Naive thymus-derived CD8-positive, alpha-beta T cell (primary cell): ENCODE measurements at places on chromosomes 7 and 10.

DNA sequence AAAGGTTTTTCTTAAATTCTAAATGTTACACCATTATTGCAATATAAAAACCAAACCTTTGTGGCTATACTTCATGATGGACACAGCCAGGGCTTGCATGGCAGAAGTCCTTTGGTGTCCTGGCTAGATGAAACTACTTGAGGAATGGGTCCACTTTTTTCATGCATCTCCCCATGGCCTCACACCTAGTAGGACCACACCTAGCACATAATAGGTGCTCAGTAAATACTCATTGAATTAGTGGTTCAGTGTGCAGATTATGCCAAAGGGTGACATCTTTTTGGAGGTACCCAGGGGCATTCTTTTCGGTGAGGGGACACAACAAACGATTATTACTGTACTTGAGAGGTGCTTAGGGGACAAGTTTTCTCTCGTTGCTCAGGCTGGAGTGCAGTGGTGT lies 20.7 kb upstream of the SRGN start:
- no peak for DNase-seq

- no peak for DNase-seq
Observed at GRCh38 chr7:29271319-29271658, 76.7 kb downstream of the CHN2 start.

DNA sequence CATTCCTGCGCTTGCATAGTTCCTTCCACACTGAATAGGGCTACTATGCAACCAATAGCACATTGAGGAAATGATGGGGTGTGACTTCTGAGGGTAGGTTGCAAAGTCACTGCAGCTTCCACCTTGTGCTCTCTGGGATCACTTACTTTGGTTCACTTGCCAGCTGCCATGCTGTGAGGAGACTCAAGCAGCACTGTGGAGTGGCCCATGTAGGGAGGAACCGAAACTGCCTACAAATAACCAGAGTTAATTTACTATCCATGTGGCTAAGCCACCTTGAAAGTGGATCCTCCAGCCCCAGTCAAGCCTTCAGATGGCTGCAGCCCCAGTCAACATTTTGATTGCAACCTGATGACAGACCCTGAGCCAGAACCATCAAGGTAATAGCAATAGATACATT lies 64.3 kb downstream of the FAM204A start:
- no peak for DNase-seq

GRCh38 chr10:71819441-71819861 lies 31.6 kb downstream of the PSAP start:
- DNase-seq, result no peak

DNA sequence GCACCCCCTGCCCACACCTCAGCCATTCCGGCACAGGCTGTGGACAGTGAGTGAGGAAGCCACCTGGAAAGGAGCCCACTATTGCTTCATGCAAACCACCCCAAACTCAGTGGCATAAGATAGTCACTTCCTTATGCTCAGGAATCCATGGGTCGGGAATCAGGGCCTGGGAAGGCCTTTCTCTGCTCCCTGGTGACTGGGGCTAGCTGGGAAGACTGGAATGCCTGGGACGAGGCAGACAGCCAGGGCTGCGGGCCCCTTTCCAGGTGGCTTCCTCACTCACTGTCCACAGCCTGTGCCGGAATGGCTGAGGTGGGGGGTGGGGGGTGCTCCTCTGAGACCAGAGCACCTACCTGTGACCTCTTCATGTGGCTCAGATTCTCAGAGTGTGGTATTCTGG lies 74.1 kb upstream of the GRB10 start:
- DNase-seq, result no peak

DNA sequence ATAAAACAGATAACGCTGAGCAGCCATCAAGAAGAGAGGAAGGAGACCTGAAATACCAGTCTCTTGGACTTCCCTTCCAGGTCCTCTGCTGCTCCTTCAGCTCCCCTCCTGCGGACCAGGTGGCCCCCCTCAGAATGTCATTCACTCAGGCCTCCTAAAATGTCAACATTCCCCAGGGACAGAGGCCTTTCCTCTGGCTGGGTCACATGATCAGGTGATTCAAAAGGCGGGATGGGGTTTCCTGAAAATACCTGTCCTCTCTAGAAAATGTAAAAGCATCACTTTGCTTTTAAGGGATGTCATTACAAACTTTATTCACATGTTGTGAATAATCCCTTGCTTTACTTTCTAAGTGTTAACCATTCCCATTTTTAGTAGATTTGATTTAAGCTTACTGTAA lies 311.1 kb downstream of the INHBA start:
- DNase-seq, result no peak
